Activated CD4-positive, alpha-beta T cell treated with anti-CD3 and anti-CD28 coated beads for 36 hours (primary cell): ENCODE measurements at places on chromosomes 11 and 22. TPM values are rescaled to one million over a fixed set of nuclear protein-coding genes. Genes with fewer than 3 reads are reported as not detected.
A peak's percentile ranks its signal among the peaks of the same experiment; 100 is the strongest.

- DNase-seq, result no peak
Observed at GRCh38 chr11:26359055-26359454, 27.1 kb downstream of the ANO3 start.

DNA sequence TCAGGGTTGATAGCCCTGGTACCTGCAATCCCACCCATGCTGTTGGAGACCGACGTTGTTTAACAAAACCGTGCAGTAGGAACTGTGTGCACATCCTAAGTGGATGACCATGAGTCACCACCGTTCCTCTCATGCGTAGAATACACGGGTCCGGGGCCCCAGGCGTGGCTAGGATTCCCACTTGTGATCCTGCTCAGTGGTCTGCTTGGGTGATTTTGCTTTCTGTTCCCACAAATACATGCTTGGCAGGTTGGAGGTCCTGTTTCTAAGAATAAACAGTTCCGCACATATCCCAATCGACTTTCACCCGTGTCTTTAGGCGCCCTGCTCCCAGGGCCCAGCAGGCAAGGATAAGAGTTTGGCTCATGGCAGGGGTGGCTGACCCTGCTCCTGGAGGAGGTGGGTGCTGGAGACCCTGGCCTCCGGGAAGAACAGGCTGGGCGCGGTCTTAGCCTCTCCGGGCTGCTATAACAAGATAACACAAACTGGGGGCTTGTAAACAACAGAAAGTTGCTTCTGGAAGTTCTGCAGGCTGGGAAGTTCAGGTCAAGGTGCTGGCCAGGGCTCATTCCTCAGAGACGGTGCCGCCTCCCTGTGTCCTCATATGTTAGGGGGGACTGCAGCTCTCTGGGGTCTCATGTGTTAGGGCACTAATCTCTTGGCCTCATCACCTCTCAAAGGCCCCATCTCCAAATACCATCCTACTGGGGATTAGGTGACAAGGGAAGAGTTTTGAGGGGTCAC is 1028.3 kb downstream of the BRD1 start:
- no peak for DNase-seq

DNA sequence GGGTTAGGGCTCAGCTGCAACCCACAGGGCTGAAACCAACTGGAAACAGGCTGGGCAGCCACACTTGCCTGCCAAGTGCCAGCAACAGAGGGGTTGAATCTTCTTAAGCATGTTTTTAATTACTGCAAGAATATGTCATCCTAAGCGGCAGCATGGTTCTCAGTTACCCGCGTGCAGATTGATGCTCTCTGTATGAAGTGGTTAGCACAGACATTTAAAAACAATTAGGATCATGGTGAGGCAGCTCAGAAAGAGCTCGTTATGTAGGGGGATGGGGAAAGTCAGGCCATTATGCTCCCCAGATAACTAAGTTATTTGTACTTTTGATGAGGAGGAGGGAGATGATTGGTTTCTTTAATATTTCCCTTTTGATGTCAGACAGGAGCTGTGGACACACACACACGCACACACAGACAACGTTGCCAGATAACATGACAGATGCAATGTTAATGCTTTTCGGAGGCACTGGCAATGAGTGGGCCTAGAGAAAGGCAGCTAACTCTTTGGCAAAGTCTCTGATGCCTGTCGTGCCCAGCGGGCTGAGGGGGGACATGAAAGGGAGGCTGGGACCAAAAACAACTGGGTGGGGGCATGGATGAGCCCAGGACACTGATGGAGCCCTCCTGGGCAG is 389.7 kb downstream of the NXPE2 start:
- no peak for DNase-seq

DNA sequence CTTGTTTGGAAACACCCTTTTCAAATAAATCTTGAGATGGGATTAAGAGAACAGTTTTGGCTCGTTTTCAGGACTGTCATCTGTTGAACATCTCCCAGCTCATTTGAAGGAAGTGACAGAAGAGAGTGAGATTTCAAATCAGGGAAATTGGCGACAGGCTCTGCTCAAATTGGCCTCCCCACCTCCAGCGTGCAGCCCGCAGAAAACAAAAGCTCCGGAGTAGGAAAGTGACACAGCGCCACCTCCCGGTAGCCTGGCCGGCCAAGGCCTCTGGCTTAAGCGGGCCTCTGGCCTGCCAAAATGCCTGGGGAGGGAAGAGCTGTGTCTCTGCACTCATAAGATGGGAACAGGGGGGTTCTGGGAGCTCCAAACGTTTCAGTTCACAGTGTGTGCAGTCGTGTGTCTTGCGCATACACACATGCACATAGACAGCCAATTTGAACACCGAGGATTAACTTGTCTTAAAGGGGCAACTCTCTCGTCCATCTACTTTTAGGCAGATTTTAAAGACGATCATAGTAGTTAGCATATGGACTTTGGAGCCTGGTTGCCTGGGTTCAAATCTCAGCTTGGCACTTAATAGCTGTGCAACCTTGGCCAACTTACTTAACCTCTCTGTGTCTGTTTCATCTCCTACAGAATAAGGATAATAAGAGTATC is 132.7 kb upstream of the RCN1 start:
- peak; percentile 83 for DNase-seq

DNA sequence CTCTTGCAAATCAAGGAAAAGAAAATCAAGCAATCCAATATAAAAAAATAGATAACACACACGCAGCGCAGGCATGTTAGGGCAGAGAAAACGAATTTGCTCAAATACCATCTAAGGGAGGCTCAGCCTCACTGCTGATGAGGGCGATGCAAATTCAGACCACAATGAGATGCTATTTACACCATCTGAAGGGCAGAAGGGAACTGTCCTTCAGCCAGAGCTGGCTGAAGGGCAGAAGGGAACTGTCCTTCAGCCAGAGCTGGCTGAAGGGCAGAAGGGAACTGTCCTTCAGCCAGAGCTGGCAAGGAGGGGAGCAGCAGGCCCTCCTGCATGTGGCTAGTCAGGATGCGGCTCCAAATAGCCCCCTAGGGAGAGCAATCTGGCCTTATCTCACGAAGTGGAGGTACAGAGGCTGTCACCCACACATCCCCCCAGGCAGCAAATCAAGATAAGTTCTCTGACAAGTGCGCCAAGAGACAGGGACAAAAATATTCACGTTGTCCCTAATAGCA is 7.6 kb upstream of the SLC39A13 start:
- DNase-seq, result no peak

DNA sequence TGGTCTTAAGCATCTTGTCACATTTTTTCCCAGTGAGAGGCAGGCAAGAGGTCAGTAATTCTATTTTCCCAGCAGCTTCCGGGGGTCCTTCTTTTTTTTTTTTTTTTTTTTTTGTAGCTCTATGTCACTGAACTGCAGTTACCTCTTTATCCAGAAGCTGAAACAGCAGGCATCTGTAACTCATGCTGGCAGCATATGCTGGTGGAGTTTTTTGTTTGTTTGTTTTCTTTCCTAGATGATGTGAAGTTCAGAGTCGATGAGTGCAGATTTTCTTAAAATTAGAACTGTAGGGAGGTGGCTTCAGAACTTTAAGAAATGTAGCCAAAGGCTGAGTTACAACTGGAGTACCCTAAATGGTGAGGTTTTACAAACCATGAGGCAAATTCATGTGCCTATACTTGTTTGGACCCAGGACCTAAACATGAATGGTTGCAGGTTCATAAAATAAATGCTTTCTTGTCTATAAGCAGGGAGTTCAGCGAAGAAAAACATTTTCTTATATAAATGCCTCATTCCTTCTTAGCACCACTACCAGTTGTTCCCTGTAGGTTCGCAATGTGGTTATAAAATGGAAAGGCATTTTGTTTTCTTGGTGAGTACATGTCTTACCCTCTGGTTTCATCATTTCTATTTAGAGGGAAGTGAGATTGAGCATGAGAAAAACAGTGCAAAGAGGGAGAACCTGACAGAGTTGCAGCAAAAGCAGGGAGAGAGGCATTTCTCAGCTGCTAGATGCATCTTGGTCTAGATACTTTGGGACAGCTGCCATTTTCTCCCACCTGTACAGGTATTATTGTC is 84.0 kb downstream of the TRIM44 start:
- no peak for DNase-seq

DNA sequence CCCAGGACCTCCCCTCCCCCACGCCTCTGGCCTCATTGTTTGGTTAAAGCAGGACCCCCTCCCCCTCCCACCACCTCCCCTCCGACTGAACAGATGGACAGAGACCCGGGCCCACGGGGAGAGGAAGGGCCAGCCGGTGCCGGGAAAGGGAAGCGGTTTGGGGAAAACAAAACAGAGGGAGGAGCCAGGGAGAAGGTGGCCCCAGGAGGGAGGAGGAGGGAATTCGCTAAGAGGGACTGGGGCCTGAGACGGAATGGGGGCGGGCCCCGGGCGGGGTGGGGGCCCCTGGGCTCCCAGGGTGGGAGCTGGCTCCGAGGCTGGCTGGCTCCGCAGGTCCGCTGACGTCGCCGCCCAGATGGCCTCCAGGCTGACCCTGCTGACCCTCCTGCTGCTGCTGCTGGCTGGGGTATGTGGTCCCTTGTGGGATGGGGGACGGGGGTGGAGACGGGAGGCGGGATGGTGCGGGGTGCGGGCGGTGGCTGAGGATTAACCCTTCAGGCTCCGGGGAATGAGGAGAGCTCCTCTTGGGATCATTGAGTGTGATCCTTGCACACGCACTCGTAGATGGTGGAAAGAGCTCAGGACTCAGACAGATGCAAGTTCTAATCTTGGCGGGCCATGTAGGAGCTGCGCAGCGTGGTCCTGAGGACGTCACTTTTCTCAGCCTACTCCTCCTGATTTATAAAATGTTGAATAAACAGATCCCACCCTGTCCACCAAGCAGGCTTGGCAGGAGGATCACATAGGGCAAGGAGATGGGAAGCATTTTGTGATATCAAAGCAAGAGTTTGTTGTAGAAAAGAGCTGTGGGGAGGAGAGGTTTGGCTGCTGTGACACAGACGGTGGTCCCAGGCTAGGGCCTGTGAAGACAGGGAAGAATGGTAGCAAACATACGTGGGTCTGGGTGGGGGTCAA is 688 bp downstream of the SERPING1 start:
- no peak for DNase-seq

DNA sequence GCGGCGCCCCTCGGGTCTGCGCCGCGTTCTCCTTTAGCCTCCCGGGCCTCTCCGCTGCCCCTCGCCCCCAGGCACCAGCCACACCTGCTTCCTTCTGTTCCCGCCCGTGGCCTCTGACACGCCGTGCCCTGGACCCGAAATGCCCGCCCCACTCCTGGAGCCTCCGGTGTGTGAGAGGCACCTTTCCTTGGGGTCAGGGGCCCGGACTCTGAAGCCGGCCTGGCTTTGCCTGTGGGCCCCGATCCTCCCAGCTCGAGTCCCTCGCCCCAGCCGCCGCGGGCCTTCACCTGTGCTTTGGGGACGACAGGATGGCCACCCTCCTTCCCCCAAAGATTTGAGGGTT is 661 bp upstream of the CDPF1 start:
- DNase-seq, result peak; percentile 34

DNA sequence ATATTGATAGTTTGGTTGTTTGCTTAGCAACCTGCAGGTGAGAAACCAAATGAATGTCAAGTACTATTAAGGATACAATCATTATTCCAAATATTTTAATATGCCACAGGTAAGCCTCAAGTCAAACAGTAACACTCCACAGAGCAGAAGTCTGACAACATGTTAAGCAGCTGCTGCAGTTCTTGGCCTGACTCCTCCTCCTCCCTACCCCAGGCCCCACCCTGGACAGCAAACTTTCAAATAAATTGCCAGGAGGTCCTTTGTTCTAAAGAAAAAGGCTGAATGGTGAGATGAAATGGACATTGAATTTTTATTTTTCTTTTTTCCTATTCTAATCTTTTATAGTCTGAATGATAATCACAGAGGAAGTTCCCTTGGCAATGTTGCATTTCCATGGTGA is 260.0 kb upstream of the POU2AF2 start:
- no peak for DNase-seq

- DNase-seq, result no peak
Observed at GRCh38 chr11:30434901-30435300, 112.0 kb downstream of the ARL14EP start.

DNA sequence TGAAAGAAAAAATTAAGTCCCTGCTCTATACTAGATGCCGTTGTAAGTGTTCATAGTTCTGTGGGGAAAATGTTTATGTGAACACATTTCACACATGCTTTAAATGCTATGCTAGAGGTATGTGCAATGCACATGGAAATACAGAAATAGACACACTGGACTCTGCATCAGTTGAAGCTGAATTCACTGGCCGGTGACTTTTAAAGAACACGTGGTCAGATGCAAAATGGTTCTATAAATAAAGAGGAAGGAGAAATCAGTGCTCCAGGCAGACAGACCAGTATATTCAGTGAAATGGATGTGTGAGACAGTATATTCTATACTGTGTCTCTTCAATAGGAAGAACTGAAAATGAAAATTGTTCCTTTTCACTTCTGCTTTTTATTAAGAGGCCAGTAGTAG is 29.9 kb downstream of the TRPC6 start:
- DNase-seq, result no peak

- DNase-seq, result no peak
Observed at GRCh38 chr11:95692526-95693260, 96.9 kb downstream of the FAM76B start.

DNA sequence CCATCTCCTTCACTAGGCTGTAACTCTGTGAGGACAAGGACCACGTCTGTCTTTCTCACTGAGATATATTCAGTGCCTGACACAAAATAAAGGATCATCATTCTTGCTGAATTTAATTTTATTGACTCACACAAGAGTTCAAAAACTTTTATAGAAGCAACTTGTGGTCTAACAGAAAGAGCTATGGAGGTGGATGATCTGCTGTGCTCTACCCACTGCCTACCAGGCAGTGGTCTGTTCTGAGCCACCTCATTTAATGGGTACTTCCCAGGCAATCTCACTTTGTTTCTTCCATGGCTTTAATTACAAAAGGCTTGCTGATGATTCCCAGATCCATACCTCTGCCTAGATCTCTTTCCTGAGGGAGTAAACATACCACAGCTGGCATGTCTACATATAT is 4.7 kb downstream of the BTBD18 start:
- no peak for DNase-seq

GRCh38 chr11:117790279-117790678 is 6.7 kb downstream of the DSCAML1 start:
- DNase-seq, result no peak

DNA sequence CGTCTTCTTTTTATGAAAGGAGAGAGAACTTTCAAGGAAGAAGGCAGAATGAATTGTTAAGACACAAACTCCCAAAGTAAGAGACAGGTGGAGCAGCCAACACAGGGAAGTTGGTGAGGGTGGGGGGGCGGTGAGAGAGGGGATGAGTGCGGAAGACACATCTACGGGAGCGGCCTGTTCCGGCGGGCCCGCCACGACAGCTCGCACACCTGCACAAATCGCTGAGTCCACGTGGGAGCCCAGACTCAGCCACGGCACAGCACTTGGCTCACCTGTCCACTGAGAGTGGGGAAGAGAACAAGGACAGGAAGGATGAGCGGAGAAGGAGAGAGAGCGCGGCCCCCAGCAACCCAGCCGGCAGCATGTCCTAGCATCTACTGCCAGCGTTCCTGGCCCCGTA is 331.1 kb downstream of the CADM1 start:
- DNase-seq, result no peak

FOLR1 gene
- total RNA-seq, result not detected

KRTAP5-8 gene
- total RNA-seq, result not detected

DGCR6L gene
- 22.4 TPM for total RNA-seq
